ENCODE measurements at places on chromosomes 12 and 14.

DNA sequence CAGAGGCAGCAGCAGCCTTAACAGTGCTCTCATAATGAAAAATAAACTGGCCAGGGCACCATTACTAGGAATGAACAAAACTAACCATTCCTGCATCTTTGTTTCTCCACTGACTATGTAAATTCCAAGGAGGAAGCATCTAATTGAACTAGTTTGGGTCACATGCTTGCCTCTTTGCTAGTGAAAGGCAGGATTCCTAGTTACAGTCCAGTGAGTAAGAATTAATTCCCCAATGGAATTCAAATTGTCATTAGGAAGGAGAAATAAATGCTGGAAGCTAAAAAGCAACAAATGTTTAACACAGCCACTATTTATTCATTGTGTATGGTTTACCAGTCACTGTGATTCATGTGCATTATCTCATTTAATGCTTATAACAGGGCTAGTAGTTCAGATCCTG lies 316.0 kb downstream of the CCDC91 start:
- ATAC-seq = no peak

DNA sequence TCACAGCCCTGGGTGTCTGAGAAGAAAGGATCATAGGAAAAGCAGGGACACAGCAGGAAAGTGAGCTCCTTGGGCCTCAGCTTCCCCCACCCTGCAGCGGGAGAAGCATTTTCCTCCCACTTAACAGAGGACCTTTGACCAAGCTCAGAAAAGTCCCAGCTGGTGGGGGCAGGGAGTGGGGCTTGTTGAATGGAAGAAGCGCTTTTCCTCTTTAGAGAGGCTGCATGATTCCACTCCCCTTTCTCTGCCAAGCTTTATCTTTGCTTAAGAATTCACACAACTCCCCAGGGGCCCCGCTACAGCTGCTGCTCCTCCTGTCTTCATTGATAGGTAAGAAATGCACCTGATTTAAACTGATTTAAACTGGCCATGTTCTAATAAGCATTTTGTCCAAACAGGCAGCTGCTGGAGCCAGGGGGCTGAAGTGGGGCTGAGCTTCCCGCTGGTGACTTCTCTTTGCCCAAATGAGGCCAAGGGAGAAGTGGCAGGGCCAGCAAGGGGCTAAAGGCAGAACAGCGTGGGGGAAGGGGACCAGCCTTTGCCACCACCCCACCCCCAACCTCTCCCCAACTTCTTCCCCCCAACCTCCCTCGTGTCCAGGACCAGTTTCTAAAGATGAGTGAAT lies 1.7 kb upstream of the PAPLN start:
- ATAC-seq = no peak

- ATAC-seq = no peak
Measured at GRCh38 chr12:69660164-69660863, 38.8 kb downstream of the BEST3 start.

- ATAC-seq = no peak
Measured at GRCh38 chr12:107775093-107775721, 703 bp downstream of the ASCL4 start.

GRCh38 chr12:80807640-80808288 lies 91.1 kb downstream of the MYF5 start:
- ATAC-seq = no peak
